ENCODE measurements at places on chromosomes 3 and 15.

- peak; percentile 53 for DNase-seq
Observed at GRCh38 chr15:39682366-39682765, 100.3 kb downstream of the FSIP1 start.

- no peak for DNase-seq
Observed at GRCh38 chr3:196620161-196620604, 19.3 kb upstream of the NRROS start.

DNA sequence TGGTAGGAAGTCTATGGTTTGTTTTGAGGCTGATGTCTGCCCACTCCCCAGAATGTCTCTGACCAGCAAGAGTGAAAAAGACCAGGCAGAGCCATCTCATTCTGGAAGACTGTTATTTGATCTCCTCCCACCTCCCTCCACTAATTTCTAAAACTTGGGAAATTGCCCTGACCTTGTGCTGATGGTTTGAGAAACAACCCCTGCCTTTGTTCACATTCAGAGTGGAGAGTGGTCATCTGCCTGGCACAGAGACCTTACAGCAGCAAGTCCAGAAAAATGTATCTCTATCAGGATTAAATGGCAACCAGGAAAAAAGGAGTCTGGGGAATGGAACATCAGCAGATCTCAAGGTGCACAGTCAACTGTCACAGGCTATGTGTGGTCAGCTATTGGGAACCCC lies 25.7 kb downstream of the SPATA12 start:
- no peak for DNase-seq

DNA sequence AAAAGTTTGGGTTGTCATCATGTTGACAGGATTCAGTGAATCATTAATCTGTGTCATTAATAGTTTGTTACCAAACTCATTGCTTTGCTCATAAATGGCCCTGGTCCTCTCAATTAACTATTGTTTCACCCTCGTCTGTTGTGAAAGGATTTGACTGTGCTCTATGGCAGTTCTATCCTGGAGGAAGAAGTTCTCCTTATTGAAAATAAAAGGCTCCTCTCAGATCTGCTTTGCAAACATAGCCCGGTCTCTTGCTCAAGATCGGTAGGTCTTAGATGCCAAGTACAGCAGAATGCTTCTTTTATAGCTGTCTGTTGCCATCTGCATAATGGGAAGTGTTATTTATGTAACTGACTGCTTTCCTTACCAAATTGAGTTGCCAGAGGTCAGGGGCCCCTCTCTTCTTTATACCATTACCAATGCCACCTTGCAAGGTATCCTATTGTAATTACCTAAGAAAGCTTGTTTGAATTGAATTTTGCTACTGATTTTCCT lies 146.5 kb downstream of the EBLN2 start:
- no peak for DNase-seq

GRCh38 chr3:27176256-27176655 lies 192.9 kb downstream of the NEK10 start:
- DNase-seq = no peak

DNA sequence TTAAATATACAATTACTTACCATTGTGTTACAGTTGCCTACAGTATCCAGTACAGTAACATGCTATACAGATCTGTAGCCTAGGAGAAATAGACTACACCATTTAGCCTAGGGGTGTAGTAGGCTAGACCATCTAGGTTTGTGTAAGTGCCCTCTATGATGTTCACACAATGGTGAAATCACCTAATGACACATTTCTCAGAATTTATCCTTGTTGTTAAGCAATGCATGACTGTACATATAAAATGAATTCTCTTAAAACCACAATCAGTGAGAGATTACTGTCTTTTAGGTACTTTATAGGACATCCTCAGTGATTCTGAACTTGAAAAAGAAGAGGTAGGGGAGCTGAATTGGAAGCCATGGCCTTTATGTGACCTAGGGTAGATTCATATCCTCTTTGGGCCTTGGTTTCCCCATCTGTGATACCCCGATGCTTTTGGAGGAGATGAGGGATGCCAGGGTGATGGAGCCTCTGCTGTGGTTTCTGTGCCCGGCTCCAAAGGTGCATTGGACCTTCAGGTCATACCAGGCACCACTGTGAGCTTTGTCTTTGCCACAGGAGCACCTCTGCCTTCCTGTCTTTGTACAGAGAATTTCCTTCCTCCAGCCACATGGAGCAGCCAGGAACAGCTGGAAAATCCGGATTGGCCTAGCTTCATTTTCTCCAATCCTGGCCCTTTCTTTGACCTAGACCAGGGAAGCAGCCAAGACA lies 51.9 kb upstream of the FLNB start:
- peak; percentile 96 for DNase-seq

Data from AG09309 (cell line).